ENCODE measurements at places on chromosomes 4 and X.

GRCh38 chrX:57406149-57406548, 119.6 kb downstream of the FAAH2 start:
- DNase-seq = no peak

DNA sequence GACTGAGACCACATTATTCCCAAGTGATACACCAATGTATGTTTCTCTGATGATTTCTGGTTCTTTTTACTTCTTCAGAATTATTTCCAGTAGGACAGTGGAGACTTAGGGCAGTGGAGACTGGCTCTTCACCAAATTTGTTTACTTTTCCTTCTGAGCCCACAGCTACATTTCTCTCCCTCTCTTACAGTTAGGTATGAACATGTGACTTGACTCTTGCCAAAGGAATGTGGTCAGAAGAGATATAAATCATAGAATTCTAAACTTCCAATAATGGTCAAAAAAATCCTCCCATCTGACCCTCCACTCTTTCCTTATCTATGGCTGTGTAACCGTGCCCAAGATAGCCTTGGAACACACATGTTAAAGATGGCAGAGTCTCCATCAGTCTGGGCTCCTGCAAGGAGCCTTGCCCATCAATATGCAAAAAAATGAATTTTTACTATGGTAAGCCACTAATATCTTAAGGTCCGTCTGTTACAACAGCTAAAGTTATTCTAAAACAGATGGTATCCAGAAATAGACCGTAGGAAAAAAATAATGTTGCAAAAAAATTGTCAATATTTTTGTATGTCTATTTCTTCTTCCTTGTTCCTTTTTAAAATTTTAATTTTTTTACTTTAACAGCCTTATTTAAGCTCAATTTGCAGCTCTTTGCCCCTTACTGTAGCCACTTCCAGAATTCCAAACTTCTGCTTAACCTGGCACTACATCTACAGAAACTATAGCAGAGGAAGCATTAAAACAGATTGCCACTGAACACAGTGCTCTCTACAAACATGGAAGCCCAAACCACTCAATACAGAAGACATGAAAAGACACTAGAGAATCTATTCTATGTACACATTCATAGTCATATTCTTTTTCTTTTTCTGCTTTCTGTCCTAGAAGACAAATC, 260.7 kb downstream of the COL25A1 start:
- DNase-seq = no peak

GRCh38 chrX:139759637-139760036, 51.7 kb upstream of the MCF2 start:
- DNase-seq = peak; percentile 7

- DNase-seq = no peak
These were observed 37.3 kb downstream of the SAT1 start for GRCh38 chrX:23820235-23820782.

GRCh38 chrX:72659723-72660122, 54.4 kb downstream of the PHKA1 start:
- peak; percentile 81 for DNase-seq

- DNase-seq = no peak
These were observed 143.7 kb downstream of the NAA11 start for GRCh38 chr4:79182209-79182608.
